CD4-positive, alpha-beta T cell (primary cell): ENCODE measurements at places on chromosomes 12 and 14. TPM values are rescaled to one million over a fixed set of nuclear protein-coding genes. Genes with fewer than 3 reads are reported as not detected.

PIK3C2G gene
- not detected for total RNA-seq

ISCU gene
- 269 TPM for total RNA-seq

GALC gene
- 14.9 TPM for total RNA-seq

- no peak overlapping the region for H3K27ac ChIP-seq
- no peaks in the 10 kb centered on the region for H3K27me3 ChIP-seq
- H3K4me3 ChIP-seq = no peak overlapping the region
- DNase-seq = no peak
These were observed 246.2 kb downstream of the SEC23A start for GRCh38 chr14:38856798-38857197.

DNA sequence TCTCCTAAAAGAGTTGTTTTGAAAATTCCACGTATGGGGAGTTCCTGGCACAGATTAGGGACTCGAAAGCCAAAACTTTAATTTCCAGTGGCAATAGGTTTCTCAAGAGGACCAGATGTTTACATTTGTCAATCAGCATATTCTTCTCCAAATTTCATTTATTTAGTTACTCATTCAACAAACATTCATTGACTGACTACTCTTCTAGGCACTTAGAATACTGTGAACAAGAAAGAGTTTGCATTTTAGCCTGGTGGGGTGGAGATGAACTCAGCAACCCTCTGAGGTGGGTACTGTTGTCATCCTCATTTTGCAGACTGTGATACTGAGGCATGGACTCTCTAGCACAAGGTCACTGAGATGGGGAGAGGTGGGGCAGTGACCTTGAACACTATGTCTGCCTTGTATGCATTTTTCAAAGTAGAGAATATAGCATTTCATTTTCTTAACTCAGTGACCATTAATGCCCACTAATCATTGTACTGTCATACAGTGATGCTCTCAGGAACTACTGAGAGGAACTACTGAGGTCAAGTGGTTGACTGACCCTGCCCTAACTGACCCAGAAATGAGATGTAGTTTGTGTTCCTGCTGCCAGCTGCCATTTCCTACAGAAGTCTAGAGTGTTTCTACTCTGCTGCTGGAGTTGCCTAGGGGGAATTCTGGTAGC, 2.2 kb downstream of the L3HYPDH start:
- no peak overlapping the region for H3K4me3 ChIP-seq
- no peaks in the 10 kb centered on the region for H3K27me3 ChIP-seq
- peaks cover 39% of the 10 kb centered on the region for H3K4me1 ChIP-seq

DNA sequence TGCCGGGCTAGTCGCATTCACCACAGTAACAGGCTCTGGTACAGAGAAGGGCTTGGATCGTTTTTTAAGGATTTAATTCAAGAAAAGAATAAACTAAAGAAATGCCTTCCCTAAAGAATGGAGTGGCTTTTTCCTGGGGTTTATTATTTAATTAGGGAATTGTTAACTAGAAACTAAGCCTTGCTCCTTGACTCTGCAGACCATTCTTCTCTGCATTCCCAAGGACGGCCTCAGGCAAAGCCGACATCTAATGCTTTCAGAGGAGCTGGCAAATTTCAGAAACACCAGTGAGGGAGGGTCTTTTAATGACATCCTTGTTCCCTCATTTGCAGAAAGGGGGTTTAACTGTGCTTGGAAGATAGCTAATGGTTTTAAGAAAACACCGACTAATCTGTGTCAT, 174.0 kb downstream of the EGLN3 start:
- no peaks in the 10 kb centered on the region for H3K27me3 ChIP-seq
- no peak overlapping the region for H3K4me3 ChIP-seq
- H3K4me1 ChIP-seq = no peaks in the 10 kb centered on the region
- DNase-seq = no peak
- H3K27ac ChIP-seq = no peak overlapping the region
- no peaks in the 10 kb centered on the region for H3K36me3 ChIP-seq

NDUFA12 gene
- 43.3 TPM for total RNA-seq

DNA sequence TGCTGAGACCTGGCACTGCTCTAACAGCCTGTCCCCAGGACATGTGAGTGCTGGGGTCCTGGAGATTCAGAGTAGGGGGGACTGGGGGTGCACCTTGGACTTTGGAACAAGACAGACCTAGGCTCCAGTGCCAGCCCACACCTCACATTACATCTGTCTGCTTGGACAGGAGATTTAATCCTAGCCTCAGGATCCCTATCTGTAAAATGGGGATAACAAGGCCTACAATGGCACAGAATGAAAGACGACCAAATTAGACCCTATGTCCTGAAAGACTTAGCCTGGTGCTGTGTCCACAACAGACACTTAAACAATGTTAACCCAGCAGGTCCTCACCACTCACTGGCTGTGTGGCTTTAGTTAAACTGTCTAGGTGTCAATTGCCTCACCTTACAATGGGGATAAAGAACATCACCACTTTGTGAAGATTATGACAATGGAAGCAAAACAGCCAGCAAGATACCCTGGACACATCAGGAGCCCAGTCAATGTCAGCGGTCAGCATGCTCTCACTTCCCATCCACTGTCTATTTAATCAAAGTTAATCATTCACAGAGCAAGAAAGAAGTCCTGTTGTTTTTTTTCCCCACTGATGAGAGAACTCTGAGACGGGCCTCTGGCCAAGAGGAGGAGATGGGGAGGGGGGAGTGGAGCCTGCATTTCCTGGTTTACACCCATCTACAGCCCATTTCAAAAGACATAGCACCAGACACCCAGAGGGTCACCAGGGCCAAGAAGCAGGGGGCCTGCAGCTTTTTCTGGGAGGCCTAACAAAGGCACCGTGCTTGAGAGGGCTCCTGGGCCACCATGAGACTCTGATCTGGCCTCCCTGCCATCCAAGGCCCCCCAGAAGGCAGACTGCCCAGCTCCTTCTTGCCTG, 40.6 kb downstream of the ACTN1 start:
- no peaks in the 10 kb centered on the region for H3K27me3 ChIP-seq
- H3K4me1 ChIP-seq = peaks cover 52% of the 10 kb centered on the region
- no peak overlapping the region for H3K27ac ChIP-seq
- peaks cover 10% of the 10 kb centered on the region for H3K36me3 ChIP-seq

LBHD2 gene
- total RNA-seq = not detected

BHLHE41 gene
- not detected for total RNA-seq

MUCL1 gene
- not detected for total RNA-seq

GLIPR1 gene
- 47.7 TPM for total RNA-seq

DNA sequence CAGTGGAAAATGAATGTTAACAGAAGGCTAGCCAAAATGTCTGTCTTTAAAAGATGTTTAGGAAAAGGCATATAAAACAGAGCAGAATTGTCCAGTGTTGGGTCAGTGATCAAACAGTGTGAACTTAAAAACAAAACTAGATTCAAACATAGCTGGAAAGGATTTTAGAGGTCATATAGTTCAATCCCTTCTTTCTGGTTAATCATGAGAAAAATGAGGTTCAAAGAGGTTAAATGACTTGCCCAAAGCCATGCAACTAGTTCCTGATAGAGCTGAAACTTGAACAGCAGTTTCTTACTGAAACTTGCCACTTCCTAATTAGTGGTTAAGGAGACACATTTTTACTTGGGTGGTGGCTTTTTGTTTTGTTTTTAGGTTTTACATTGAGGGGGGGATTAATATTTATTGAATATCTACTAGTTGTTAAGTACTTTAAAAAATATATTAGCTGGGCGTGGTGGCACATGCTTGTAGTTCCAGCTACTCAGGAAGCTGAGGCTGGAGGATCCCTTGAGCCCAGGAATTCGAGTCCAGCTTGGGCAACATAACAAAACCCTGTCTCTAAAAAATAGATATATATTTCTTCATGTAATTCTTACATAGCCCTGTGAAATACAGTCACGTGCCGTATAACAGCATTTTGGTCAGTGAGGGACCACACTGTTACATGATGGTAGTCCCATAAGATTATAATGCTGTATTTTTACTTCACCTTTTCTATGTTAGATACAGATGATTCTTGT, 20.4 kb downstream of the ACVR1B start:
- peak; percentile 42 for DNase-seq
- no peaks in the 10 kb centered on the region for H3K27me3 ChIP-seq
- peaks cover 61% of the 10 kb centered on the region for H3K4me1 ChIP-seq
- H3K4me3 ChIP-seq = no peak overlapping the region
- H3K36me3 ChIP-seq = peaks cover 7% of the 10 kb centered on the region
- peak overlapping the region; percentile 47 for H3K27ac ChIP-seq
